ENCODE measurements at places on chromosomes 5 and 9.

GRCh38 chr9:81408951-81409350, 280.4 kb downstream of the TLE1 start:
- DNase-seq, result no peak

DNA sequence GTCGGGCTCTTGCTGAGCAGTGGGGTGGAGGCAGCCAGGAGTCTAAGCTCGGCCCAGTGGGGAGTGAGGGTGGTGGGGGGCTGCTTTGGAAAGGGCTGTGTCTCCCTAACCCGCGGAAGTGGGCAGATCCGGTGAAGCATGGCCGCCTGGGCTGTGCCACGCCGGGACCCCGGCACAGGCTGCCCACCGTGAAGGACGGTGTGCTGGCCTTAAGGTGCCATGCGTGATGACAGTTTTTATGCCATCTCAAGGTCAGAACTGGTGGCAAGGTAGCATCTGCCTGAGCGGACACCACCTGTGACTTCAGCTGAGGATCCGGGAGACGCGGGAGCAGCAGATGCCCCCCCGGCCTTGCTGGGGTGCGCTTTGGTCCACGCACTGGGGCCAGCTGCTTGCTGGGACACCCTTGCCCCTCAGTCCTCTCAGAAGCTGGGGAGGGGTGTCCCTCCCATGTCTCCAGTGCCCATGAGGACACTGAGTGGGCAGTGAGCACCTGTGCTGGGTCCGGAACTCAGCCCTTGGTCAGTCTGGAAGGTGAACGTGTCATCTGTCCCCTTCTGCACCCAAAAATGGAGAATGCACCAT, 53.9 kb downstream of the AHRR start:
- DNase-seq, result no peak

DNA sequence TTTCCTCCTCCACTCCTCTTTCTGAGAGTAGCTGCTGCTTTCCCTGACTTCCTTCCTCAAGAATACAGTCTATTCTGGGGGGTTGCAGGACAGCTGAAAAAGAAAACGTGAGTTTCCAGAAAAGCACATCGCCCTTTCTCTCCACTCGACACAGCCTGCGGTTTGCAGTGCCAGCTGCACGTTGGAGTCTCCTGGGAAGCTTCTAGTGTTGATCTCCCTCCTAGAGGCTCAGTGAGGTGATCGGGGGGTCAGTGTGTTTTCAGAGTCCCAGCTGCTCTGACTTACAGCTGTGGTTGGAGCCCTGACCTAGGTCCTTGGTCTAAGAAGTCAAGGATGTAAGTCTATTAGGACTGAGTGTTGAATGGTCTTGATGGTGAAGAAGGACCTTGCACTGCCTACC, 25.0 kb upstream of the SUSD3 start:
- DNase-seq, result no peak

GRCh38 chr9:13688223-13688989, 408.9 kb upstream of the MPDZ start:
- no peak for DNase-seq
